CD4-positive, alpha-beta memory T cell (primary cell): ENCODE measurements at places on chromosomes 2 and 18.

GRCh38 chr2:27931361-27931950, 40.9 kb downstream of the BABAM2 start:
- no peak for DNase-seq

GRCh38 chr2:113966832-113967231, 76.9 kb downstream of the ACTR3 start:
- DNase-seq = no peak

DNA sequence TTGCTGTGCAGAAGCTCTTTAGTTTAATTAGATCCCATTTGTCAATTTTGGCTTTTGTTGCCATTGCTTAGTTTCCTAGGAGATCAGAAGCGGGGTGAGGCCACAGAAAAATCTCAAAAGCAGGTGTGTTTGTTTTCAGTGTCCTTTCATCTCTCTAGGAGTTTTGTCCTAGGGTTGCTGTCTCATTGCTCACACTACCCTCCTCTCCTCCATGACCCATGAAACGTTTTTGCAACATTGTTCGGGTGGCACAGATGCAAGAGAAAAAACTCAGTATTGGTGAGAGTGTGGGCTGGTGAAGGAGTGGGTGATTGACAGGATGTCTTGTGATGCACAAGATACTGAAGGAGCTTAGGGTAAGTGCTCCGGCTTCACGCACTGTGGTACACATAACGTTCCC, 103.6 kb downstream of the LYPD1 start:
- no peak for DNase-seq

DNA sequence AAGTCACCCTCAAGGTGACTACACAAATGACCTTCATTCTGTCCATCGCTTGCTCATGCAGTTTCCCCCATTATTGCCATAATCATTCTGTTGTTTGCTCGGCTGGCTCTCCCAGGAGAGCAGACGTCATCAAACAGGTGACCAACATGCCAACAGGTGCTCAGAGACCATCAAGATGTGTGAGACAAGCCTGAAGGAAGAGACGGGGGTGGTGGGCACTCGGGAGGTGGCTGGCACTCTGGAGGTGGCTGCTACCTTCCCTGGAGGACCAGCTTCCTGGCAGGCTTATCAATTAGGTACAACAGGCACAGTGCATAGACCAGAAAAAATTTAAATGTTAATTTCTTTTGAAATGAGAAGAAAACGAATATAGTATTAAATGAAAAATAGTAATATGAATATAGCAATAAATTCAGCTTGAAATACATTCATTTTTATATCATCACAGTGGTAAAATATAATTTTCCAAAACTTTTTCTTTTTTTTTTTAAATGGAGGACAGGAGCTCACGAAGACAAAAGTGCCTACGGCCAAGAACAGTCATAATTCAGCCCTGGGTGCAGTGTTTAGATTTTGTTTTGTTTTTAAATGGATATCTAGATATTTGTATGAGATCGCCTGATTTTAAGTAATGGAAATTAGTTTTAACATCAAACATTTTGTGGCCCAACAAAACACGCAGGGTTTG, 16.9 kb upstream of the HAAO start:
- DNase-seq = no peak
